ENCODE measurements at places on chromosomes 6 and 20. TPM values are rescaled to one million over a fixed set of nuclear protein-coding genes. Genes with fewer than 3 reads are reported as not detected.

SASH1 gene
- total RNA-seq = 11.2 TPM

PRKN gene
- 0.26 TPM for total RNA-seq

CAPN11 gene
- 1.0 TPM for total RNA-seq

CTSA gene
- 41.8 TPM for total RNA-seq

ZNF512B gene
- total RNA-seq = 13.3 TPM

CCN2 gene
- 8.3 TPM for total RNA-seq

BMP2 gene
- total RNA-seq = 13.0 TPM

ZNF334 gene
- total RNA-seq = 9.1 TPM

ENPP4 gene
- 3.0 TPM for total RNA-seq

MUC21 gene
- not detected for total RNA-seq

E2F1 gene
- total RNA-seq = 57.8 TPM

NFATC2 gene
- 0.28 TPM for total RNA-seq

DEFB110 gene
- total RNA-seq = not detected

PNLDC1 gene
- total RNA-seq = not detected

MLN gene
- not detected for total RNA-seq

MARCKS gene
- 92.7 TPM for total RNA-seq

SLC17A4 gene
- not detected for total RNA-seq

GRCh38 chr6:14726816-14727493, 518.9 kb upstream of the JARID2 start:
- no peak for DNase-seq

DNA sequence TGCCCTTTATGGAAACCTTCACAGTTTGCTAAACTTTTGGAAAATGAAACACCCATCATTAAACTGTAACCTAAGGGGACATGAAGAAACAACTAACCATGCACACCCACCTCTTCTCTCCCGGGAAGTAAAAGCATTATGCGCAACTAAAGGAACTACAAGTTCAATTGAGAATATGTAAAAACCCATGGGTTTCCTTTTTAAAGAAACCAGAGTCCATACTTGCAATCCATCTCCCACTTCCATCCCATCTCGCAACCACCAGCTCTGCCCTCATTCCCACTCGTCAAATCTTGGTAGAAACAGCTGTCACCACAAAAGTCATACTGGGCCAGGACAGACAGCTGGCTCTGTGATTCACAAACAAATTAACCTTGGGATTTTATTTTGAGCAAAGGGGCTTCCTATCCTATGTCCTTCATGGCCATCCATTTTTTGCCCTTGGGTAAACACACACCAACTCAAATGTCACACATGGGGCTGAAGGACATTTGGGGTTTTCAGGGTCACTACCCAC, 81.5 kb downstream of the HAO1 start:
- DNase-seq = no peak

DNA sequence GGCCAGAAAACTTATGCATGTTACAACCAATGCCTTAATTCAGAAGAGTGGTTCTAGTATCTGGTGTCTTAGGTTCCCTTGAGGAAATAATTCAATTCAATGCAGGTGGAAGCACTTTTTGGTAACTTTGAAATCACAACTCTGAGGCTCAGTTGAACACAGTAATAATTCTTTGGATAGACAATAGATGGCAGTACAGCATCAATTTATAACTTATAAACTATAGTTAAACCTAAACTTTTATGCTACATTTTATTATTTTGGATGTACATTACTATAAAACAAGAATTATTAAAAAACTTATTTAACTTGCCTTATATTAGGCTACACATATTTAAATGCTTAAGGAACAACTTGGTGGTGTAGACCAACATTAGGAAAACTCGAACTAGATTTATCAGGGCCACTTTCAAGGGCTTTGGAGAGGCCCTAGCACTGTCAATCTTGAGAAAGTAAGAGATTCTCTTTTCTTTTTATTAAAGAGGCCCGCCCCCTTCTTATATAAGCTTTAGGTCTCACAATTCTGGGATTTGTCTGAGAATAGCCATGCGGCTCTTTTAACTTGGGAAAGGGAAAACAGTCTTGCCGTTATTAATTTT, 85.9 kb downstream of the CRYBG1 start:
- DNase-seq = no peak

- no peak for DNase-seq
These were observed 1.6 kb downstream of the RNF182 start for GRCh38 chr6:13926378-13926777.

DNA sequence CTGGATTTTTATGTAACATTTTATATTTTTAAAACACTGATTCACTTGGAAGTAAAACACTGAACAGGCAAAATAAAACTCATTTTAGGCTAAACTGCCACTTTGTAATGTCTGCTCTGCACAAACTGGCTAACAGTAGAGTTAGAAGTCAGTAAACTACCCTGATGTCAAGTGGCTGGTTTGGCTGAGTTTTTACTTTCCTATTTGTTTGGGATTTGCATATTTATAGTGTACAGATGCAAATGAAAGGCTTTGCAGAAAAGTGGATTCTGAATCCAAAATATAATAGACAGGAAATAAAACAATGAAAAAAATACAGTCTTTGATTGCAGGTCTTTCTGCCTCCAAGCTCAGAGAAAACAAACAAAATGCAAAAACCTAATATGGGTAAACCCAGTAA, 213.1 kb downstream of the CDH26 start:
- DNase-seq = no peak

DNA sequence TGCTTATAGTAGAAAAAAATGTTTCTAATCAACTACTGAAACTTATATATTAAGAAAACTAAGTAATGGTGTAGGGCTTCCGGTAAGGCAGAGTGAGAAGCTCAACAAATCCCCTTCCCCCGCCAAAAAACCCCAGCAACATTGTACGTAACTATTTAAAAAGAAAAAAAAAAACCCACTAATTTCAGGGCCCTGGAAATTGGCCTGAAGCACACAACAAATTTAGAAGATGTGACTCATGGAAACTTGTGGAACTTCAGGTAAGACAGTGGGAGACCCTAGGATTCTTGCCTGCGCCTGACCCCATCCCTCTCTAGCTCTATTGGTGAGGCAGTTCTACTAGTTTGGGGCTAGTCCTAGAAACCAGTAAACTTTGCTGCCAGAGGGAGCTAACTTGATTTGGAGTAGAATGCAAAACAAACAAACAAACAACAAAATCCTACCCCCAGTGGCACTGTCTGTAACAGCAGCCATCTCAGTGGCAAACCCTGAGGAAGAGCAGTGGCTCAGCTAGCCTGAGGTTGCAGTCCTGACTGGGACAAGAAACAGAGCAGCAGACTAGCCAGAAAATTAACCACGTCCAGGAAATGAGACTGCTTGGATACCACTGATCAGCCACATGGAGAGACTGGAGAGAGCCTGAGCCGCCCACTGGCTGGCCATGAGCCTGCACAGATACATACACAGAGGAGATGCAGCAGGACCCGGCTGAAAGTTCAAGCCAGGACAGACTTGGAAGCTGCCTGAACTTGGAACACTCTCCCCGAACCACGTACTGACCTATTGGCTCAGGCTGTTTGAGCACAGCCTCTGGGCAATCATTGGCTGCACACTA, 135.1 kb downstream of the TBXT start:
- DNase-seq = no peak

DNA sequence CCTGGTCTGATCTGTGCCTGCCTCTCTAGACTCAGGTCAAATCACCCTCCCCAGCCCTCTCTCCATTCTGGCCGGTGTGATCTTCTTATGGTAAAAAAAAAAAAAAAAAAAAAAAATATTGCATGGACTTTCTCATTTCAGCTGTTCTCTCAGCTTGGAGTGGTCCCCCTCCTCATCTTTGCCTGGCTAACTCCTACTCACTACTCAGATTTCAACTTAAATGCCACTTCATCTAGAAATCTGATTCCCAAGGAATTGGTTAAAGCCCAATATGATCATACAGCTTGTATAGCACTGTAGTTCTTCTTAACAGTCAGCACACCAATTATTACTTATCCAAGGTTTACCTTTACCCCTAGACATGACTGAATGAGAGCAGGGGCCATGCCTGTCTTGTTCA, 105.9 kb upstream of the CARMIL1 start:
- DNase-seq = no peak

DNA sequence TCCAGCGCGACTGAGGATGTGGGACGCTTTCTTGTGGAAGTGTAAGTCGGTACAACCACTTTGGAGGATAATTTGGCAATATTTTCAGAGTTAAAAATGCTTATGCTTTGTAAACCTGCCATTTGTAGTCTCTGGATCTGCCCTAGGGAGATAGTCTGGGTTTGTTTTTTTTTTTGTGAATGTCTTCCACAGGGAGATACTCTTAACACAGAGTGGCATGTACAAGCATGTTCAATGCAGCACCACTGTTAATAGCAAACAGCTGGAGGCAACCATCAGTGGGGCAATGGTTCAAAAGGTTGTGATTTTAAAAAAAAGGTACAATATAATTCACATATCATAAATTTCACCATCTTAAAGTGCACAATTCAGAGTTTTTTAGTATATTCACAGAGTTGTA, 22.4 kb downstream of the SLC9A8 start:
- no peak for DNase-seq

GRCh38 chr6:3962291-3963280, 113.4 kb downstream of the FAM50B start:
- no peak for DNase-seq

- DNase-seq = no peak
These were observed 65.0 kb downstream of the ZFAND3 start for GRCh38 chr6:37884548-37884947.

DNA sequence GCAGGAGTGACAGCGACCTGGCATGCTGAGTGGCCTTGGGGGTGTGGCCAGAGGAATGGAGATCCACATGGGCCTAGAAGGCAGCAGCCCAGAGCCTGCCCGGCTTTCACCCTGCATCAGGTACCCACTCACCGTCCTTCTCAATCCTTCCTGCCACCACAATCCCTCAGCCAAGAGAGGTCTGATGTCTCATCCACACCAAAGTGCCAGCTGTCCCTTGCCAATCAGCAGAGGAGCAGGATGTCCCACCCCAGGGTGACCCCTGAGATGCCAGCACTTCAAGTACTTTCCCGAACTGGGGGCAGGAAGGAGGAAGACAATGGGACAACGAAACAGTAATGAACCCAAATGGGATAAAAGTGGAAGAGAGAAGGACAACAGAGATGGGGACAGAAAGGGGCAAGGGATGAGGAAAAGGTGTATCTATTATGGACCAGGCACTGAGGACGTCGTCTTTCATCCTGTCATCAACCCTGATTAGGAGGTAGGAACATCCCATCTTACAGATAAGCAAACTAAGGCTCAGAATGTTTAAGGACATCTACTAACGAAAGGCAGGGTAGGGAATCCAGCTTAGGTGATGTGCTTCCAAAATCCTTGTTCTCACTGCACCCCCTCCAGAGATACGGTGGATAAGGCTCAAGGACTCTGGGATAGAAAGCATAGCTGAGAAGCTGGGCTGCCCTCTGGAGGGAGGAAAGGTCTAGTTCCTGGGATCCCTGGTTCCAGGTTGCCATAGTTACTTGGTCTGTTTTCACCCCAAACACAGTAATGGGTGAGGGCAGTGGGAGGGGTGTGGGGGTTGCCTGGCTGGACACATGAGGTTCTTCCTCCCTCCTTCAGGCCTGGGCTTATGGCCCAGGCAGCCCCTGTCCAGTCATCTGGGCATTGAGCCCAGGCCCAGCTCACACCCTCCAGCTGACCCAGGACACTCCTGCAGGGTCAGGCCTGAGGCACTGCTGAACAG, 4.5 kb upstream of the TNXB start:
- peak; percentile 84 for DNase-seq

DNA sequence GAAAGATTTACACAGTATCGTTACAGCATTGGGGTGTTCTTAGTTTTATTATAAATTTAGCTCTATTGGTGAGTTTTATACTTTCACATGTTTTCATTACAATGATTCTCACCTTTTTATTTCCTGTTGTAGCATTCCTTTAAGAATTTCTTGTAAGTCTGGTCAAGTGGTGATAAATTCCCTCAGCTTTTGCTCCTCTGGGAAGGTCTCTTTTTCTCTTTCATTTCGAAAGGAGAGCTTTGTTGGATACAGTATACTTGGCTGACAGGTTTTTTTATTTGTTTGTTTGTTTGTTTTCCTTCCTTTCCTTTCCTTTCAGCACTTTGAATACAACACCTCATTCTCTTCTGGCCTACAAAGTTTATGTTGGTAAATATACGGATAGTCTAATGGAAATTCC, 249.7 kb upstream of the RUNX2 start:
- no peak for DNase-seq

- no peak for DNase-seq
These were observed 37.8 kb downstream of the HFE start for GRCh38 chr6:26124781-26125685.

GRCh38 chr6:11273406-11274065, 41.1 kb upstream of the NEDD9 start:
- DNase-seq = no peak

DNA sequence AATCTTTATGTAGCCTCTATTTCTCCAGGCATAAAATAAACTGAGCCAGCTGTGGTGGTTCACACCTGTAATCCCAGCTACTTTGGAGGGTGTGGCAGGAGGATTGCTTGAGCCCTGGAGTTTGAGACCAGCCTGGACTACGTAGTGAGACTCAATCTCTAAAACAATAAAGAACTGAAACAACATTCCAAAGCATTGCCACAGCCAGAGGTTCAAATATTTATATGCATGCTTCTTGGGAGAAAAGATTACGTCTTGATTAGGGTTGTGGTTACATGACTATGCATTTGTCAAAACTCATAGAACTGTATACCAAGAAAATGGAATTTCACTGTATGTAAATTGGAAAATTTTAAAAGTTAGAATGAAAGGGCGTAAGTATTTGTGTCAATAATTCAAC, 27.7 kb upstream of the PAX1 start:
- no peak for DNase-seq

- DNase-seq = no peak
These were observed 406.7 kb downstream of the CD83 start for GRCh38 chr6:14524319-14524718.

DNA sequence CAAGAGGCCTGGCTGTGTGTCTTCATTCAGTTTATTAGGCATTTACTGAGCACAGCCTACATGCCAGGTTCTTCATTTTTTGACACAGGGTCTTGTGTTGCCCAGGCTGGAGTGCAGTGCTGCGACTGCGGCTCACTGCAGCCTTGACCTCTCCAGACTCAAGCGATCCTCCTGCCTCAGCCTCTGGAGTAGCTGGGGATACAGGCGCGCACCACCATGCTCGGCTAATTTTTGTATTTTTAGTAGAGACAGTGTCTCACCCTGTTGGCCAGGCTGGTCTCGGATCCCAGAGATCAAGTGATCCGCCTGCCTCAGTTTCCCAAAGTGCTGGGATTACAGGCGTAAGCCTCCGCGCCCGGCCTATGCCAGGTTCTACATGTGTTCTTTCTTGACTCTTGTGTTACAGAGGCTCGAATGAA, 601 bp upstream of the ATRN start:
- no peak for DNase-seq

- DNase-seq = peak; percentile 39
These were observed 19.1 kb downstream of the OLIG3 start for GRCh38 chr6:137475103-137475502.

- DNase-seq = no peak
These were observed 17.6 kb downstream of the TRDN start for GRCh38 chr6:123619156-123619555.

DNA sequence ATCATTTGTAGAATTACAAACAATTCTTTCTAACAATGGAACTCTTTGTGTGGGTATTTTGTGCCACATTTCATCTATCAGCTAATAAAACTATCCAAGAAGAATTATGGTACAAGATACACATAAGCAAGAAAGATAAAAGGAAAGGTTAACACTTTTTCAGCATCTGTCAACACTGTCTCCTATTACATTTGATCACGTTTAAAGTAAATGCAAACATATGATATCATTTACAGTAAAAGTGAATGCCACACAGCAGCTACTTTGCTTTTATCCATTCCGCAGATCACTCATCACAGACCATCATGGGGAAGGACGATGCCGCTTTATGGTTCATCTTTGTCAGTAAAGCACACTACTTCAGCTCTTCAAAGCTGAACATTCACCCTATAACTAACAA, 456.4 kb upstream of the MANEA start:
- DNase-seq = no peak

- no peak for DNase-seq
These were observed 99.6 kb upstream of the F13A1 start for GRCh38 chr6:6420107-6420506.

Data from H7 (cell line).